ENCODE measurements at places on chromosomes 7 and 10.
A peak's percentile ranks its signal among the peaks of the same experiment; 100 is the strongest.

DNA sequence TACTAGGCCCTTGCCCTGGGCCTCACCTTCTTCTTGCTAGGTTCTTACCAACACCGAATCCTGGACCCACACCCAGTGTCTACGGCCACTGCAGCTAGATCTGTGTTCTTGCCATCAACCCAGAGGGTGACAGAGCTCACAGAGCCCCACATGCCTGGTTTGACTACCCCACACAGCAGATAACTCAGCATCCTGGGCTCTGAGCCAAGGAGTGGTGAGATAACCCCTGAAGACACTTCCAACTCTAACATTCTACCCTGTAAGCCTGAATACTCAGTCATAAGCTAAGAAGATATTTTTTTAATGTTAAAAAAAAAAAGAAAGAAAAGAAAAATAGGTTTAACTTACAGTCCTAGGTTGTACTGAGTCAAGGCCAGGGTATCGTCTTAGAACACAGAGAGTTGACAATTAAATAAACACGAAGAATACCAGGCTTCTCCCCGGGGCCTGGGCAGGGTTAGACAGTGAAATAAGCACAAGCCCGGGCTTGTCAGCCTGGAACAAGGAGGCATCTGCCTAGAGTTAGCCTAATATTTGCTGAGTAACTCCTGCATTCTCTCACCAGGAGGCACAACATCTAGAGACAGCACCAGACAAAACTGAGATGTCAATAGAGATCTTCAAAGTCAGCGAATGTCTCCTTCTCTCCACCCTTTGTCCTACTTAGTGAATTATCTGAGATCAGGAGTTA is 556.5 kb upstream of the LRRN3 start:
- DNase-seq = no peak

DNA sequence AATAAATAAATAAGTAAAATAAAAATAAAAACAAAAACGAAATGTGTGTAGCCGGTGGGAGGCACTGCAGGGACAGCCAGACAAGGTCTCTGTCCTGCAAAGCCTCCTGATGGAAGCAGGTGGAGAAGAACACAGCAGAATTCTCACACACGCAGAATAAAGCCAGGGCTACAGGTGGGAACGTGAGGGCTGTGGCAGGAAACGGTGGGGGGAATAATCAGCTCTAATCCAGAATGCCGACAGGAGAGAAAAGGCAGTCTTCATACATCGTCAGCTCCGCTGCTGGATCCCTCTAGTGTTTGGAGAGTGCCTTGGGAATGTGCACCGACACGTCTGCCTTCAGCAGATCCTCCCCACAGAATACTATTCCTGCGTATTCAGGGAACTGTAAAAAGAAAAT is 6.8 kb upstream of the SNX8 start:
- DNase-seq = no peak

GRCh38 chr10:122140941-122141623 is 130.0 kb upstream of the BTBD16 start:
- no peak for DNase-seq

DNA sequence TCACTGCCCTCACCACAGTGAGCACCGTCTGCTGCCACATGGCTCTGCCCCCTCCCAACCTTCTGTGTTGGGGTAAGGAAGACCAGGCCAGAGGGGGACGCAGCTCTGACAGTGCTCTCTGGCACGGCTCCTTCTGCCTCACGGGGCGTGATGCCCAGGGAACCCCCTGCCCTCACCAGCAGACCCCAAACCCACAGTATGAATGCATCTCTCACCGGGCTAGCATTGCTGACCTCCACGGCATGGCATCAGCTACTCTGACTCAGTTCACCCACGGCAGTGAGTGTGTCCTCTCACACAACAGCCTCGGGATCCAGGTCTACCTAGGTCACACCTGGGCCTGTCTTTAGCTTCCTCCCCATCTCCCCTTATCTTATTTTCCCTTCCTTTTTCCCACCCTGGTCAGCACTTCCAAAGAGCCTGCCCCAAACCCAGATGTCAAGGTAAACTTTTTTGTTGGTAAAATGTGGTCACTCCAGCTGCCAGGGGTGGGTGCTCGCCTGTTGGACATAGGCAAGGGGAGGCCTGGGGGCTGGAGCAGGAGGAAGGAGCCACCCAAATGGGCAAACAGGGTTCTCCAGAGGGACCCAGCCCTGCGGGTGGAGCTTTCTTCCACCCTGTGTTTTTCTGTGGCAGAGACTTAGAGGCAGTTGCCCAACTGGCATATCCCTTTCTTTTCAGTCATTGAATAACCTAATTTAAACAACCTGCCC is 4.4 kb downstream of the CALML3 start:
- no peak for DNase-seq

DNA sequence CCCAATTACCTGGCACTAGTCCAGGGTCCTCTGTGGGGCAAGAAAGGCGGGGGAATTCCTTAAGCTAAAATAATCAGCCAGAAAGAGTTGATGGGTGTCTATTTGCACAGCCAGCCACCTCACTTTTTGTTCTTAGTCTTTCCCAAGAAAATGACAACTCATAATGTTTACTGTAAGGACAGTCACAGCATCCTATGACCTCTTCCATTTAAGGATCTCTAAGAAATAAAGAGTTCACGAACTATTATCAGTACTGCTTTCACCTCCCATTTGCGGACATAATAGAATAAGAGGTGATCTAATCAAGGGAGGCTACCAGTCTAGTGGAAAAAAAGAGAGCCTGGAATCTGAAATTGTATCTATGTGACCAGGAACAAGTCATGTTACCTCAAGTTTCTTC is 72.4 kb upstream of the LRRC17 start:
- no peak for DNase-seq

- DNase-seq = peak; percentile 42
These were observed 16.8 kb downstream of the OSBPL3 start for GRCh38 chr7:24963218-24963617.

DNA sequence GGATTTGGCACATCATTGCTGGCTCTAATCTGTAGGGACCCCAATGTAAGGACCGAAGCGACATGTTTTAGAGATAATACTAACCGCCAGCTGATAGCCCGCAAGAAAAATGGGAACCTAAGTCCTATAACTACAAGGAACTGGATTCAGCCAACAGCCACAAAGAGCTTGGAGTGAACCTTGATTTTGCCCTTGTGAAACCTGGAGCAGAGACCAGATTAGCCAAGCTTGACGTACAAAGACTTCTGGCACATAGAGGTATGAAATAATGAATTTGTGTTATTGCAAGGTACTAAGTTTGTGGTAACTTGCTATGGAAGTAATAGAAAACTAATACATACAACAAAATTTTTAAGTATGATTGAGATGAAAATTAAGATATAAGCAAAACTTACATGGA is 246.9 kb downstream of the AGMO start:
- DNase-seq = no peak

GRCh38 chr10:72483471-72483870 is 128.8 kb upstream of the DNAJB12 start:
- no peak for DNase-seq

- DNase-seq = no peak
These were observed 298.4 kb downstream of the INHBA start for GRCh38 chr7:41404375-41405074.

DNA sequence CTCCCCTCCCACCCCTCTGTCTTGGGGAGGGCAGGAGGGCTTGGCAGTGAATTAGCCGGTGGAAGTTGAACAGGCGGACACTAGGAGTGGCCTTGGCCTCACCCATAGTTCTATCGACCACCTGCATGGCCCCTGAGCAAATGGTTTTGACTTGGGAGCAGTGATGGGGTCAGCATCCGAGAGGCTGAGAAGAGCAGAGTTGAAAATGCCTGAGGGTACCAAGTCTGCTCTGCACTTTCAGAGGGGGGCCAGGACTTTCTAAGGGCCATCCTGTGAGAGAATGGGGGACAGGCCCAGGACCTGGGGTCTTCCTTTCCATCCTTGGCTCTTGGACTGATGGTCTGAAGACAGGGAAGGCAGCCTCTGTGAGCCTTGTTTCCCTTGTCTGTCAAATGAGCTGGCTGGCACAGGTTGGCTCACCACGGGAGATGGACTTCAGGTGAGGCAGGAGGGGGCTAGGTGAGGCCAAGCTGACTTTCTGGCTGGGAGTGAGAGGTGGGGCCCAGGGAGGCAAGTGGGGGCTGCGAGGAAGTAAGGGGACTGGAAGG is 29.4 kb downstream of the CDH23 start:
- DNase-seq = no peak

DNA sequence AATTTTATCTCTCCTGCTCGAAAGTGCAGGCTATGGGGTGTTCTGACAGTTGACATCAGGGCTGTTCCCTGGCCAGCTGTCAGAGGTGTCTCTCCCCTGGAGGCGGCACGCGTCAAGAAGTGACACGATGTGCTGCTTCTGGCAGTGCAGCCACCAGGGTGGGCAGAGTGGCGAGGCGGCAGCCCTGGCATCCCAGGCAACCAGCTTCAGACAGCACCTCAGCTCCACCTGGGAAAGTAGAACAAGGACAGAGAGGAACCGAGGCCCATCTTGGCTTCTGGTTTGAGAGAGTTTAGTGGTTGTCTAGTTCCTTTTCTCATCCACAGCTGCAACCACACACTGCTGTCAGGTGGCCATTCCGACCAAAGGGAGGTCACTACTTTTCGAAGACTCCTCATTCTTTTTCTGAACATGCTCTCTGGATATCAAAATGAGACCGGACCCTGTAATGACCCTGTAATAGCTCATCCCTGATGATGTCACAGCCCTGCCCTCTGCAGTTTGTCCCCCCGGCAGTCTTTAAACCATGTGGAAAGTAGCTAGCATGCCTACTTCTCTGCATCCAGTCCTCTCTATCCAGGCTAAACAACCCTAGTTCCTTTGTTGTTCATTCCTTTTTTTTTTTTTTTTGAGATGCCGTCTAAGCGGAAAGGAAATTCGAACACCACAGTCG is 381.0 kb upstream of the NRP1 start:
- peak; percentile 1 for DNase-seq

DNA sequence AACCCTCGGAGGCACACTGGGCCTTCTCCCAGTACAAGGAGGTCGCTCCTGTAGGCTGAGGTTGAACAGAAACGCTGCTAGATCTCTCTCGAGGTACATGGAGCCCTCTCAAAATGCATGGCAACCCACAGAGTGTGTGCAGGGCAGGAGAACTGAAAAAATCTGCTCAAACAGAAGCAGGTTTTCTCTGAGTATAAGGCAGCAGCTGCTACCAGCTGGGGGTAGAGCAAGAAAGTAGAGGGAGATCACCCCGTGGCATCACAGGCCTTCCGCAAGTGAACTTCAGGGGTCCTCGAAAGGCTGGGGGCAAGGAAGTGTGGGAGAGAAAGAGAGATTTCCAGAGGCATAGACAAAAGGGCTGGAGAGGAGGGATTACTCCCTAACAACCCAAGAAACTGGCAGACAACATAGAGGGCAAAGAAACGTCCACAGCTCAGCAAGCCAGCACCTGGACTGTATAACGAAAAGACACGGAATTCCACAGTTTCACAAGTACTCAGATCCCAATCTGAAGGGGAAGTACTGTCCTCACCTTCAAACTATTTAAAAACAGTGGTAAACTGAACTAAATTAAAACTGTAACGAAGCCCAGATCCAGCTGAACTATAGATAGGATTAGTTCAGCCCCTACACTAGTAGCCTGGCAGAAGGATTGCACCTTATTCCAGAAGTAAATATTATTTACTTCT is 299.2 kb downstream of the IPMK start:
- DNase-seq = no peak

- no peak for DNase-seq
These were observed 72.2 kb downstream of the TCF7L2 start for GRCh38 chr10:113022265-113022664.

DNA sequence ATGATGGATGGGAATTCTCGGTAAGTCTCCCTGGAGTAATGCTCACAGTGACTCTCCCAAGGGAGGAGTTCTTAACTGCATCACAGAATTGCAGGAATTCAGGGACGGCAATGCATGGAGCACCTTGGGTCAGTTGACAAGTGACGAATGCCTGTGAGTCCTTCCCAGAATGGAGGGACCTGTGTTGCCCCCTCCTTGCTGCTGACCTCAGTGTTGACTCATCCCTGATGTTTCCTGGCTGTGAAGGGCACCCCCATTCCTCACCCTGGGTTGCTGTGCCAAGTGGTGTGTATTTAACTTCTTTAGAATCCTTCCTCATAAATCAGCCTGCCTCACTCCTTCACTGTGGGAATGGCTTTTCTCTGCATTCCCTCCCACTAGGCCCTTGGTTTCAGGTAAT is 98.9 kb downstream of the LRMDA start:
- no peak for DNase-seq

- no peak for DNase-seq
These were observed 7.1 kb downstream of the ERV3-1 start for GRCh38 chr7:64999165-65000004.

DNA sequence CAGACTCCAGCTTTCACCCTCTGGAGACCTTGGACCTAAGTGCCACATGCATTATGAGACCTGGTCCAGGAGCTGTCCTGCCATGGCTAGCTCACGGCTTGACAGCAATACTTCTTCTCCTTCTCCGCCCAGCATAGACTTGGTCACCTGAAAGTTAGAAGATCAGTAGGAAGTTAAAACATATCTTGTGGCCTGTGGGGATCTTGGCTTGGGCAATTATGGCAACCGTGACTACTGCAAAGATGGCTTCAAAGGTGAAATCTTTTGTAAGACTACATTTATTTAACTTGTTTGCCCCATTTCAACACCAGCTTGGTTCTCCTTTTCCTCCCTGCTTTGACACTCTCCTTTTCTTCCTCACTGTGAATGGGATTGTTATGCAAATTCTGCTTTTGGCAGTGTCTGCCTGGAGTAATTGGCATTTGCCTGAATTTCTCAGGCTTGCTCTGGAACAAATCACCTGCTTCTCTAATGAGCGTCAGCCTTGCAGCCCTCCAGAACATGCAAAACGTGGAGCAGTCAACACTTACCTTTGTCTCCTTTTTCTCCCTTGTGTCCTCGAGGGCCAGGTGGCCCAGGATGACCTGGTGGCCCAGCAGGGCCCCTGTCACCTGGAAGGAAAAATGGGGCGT is 53.4 kb downstream of the COL17A1 start:
- DNase-seq = no peak

DNA sequence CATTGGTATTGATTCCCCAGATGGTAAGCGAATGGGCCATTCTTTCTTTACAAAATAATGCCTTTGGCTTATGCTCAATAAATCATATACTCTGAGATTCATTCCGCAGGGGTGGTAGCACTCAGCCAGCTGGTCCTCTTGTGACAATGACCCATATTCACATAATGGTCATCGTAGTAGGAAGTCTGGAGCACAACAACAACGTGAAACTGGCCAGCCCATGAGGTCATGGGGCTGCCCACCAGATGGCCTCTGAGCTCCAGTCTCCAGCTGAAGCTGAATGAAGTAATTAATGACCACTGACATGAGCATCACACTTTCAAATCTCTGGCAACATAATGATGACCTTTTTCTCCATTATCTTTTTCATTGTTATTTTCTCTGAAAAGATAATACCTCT is 42.3 kb upstream of the SORCS1 start:
- DNase-seq = no peak

GRCh38 chr10:69061305-69062161 is 26.4 kb upstream of the SRGN start:
- peak; percentile 48 for DNase-seq

- DNase-seq = peak; percentile 41
These were observed 103.6 kb downstream of the LYZL1 start for GRCh38 chr10:29392376-29393021.

DNA sequence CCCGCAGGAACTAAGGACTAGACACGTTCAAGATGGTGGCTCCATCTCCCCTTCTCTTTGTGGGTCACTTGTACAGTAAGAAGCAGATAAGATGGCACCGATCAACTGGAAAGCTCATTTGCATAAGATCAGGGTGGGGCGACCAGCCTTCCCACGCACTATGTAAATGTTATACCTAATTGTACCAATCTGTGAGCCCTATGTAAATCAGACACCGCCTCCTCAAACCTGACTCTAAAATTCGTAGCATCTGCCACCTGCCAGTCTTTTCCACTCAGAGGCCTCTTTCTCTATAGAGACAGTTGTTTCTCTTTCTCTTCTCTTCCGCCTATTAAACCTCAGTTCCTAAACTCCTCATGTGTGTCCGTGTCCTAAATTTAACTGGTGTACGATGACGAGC is 324.5 kb downstream of the PHF14 start:
- no peak for DNase-seq

Measured in CD4-positive, alpha-beta T cell treated with Interleukin-10 for 1 hour (primary cell).